GM23248 (cell line): ENCODE measurements at places on chromosomes 5 and 9. TPM values are rescaled to one million over a fixed set of nuclear protein-coding genes. Genes with fewer than 3 reads are reported as not detected.
A peak's percentile ranks its signal among the peaks of the same experiment; 100 is the strongest.

GRCh38 chr9:2962471-2963172, 118.7 kb upstream of the PUM3 start:
- DNase-seq = no peak

TSLP gene
- 0.15 TPM in 1 of 2 replicates, not detected in the other for polyA plus RNA-seq

GRCh38 chr5:128681764-128682592, 143.9 kb upstream of the FBN2 start:
- DNase-seq = peak; percentile 2

- peak; percentile 62 for DNase-seq
Measured at GRCh38 chr5:1380011-1380817, 35.3 kb upstream of the CLPTM1L start.

GABBR2 gene
- 6.9 and 7.5 TPM in 2 replicates for polyA plus RNA-seq
